ENCODE measurements at places on chromosomes 5 and 9.

GRCh38 chr9:16682273-16682672 lies 188.2 kb downstream of the BNC2 start:
- no peak for DNase-seq

- DNase-seq = no peak
Observed at GRCh38 chr9:124697326-124698200, 73.5 kb downstream of the NR6A1 start.

DNA sequence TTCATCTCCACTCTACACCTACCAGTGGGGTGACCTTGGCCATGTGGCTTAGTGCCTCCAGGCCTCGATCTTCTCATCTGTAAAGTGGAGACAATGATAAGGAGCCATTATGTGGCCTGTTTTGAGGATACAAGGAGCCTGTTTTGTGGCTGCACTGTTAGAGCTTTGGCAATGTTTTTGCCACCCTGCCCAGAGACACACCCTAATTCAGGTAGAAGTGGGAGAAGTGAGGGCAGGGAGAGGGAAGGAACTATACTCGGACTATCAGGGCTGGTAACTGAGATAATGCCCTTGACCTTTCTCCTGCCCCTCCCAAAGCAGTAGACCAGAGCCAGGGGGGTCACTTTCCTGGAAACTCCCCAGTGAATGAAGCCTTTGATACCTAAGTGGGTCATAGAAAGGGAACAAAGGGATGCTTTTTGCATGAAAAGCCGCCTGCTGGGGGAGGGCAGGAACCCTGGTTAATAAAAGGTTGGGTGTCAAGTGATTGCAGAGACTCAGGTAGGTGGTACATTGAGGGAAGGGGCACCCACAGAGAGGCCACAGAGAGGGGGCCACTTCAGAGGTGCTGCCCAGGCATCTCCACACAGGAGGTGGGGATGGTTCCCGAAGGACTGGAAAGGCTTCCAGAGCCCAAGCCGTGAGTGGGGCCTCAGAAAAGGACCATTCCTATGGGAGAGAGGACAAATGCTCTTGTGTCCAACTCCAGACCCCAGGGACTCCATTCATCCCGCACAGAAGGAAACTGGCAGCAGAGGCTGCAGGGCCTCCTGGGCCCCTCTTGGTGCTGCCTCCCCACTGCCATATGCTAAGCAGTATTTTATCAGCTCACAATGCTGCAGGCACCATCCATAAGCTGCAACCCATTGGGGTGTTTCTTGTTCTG lies 42.3 kb upstream of the VDAC1 start:
- DNase-seq = no peak

DNA sequence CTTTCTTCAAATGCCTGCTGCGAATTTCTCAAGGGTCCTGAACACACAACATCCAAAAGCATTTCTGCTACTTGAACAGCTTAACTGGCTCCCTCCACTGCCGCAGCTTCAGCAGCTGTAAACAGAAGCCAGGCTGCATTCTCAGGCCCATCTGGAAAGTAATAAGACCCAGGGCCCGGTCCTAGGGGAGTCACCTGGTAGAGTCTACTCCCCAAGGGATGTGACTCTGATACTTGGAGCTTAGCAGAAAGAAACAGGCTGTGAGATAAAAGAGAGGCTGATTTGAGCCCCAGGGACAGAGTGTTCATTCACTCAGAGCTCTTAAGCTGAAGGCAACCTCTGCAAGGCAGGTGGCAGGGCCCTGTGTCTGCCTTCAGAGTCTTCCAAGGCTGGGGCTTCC lies 356.8 kb downstream of the SPOCK1 start:
- DNase-seq = no peak

GRCh38 chr5:136132087-136132486 lies 558 bp upstream of the SMAD5 start:
- no peak for DNase-seq

DNA sequence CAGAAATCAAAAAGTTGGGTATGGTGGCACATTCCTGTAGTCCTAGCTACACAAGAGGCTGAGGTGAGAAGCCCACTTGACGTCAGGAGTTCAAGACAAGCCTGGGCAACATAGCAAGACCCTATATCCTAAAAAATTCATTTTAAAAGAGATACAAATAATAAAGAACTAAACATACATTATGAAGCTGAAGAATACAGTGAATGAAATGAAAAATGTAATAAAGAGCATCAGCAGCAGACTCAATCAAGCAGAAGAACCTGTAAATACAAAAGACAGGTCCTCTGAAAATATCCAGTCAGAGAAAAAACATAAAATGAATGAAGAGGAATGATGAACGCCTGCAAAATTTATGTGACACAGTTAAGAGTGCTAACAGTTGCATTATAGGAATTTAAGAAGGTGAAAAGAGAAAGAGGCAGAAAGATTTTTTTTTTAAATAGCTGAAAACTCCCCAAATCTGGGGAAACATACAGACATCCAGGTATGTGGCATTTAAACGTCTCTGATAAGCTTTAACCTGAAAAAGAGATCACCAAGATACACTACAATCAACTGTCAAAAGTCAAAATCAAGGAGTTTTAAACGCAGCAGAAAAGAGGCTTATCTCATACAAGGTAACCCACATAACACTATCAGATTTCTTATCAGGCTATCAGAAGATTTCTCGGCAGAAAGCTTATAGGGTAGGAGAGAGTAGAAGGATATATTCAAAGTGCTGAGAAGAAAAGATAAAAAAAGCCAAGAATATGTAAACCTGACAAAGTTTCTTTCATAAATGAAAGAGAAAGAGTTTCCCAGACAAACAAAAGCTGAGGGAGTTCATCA lies 57.6 kb downstream of the PRRC1 start:
- no peak for DNase-seq

DNA sequence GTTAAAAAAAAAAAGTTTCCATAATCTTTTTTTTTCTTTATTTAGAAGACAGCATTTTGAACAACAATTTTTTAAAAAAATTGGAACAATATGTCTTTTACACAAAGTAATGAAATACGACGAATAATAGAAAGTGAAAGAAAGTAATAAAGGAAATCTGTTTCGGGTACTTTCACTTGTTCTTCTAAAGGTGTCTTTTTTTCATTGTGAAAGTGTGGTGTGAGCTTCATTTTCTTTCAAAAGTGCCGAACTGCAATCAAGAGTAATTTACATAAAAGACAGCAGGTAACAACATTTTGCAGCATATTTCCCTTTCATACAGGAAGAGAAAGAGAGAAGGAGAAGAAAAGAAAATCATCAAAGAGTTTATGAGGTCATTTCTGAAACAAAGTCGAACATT lies 159.7 kb upstream of the CDH12 start:
- DNase-seq = peak; percentile 31

GRCh38 chr5:82881571-82882174 lies 195.5 kb downstream of the TMEM167A start:
- DNase-seq = no peak

DNA sequence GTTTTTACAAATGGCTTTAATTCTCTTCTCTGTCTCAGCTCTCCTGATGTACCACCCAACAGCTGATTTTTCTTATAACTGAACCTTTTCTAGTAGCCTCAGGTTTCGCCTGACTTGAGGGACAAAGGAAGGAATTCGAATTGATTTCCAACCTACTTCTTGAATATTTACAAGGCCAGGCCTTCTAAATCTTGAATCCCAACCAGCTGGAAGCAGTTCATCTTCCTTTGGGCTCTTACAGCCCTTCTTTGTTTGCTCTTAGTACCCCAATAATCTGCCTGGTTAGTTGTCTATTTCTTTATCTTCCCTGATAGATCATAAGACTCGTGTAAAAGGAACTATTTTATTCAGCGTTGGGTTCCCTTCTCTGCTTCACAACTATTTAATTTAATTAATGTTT lies 95.9 kb downstream of the NLN start:
- no peak for DNase-seq

GRCh38 chr5:123546657-123547056 lies 34.7 kb downstream of the CSNK1G3 start:
- no peak for DNase-seq

DNA sequence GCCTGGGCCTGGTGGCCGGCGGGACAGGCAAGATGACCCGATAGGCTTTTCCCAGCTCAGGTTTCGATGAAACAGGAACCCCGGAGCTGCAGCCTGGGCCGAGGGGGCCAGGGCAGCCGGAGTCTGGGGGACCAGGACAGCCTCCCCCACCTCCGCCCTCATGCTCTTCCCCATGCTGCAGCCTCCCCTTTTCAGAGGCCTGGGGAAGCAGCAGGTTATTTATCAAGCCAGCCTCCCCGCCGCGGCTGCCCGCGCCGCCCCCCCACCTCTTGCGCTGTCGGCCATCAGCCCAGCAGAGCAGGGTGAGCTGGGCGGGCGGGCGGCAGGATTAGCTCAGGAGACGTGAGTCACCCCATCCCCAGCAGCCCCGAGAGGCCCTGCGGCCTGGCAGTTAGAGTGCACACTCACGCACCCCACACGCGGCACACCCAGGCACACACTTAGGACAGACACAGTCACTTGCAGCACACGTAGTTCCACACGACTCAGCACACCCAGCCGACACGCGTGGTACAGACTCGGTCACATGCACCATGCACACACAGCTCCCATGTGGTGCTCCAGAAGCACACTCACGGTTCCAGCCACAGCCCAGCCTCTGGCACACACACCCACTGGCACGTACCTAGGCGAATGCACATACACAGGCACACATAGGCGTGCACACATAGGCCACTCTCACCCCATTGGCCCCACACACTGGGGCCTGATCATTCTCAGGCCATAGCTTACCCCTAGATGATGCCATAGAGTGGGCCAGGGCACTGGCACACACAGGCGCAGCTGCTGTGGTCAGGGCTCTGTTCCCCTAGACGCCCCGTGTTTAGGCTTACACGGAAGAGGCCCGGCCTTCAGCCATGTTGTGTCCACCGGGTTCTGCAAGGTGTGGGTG lies 13.0 kb downstream of the CXXC5 start:
- DNase-seq = no peak

- DNase-seq = no peak
Observed at GRCh38 chr5:111834926-111835599, 78.1 kb upstream of the NREP start.
